Neural crest cell (in vitro differentiated cells): ENCODE measurements at places on chromosomes 6 and 20. TPM values are rescaled to one million over a fixed set of nuclear protein-coding genes. Genes with fewer than 3 reads are reported as not detected.

DNA sequence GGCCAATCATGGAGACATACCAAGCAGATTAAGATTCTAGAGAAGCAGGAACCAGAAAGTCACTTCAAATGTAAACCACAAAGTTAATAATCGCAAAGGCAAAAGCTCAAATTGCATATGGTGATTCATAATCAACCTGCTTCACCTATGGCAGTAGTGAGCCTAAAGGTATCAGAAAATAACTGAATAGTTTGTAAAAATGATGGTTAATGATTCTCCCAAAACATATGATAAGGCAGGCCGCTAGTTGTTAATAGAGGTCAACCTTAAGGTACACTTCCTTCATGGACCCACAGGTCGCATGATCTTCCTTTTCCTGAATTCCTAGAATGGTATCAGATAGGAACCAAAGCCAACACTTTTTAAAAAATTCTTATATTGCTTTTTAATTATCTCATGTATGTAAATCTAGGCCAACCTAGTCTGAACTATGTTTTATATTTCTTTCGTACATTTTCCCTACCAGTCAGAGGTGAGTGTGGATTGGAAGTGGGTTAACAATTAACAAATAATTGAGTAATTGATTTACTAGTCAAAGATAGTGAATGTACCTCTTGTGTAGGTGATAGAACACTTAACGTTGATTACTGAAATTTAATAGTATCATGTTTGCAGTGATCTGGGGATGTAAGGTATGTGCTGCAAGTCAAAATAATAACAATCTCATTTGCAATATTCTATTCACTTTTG lies 16.4 kb downstream of the TAAR2 start:
- DNase-seq, result no peak
- H3K4me1 ChIP-seq, result peaks cover 35% of the 10 kb centered on the region
- no peaks in the 10 kb centered on the region for H3K27me3 ChIP-seq
- no peak overlapping the region for H3K27ac ChIP-seq
- no peak overlapping the region for H3K4me3 ChIP-seq

DNA sequence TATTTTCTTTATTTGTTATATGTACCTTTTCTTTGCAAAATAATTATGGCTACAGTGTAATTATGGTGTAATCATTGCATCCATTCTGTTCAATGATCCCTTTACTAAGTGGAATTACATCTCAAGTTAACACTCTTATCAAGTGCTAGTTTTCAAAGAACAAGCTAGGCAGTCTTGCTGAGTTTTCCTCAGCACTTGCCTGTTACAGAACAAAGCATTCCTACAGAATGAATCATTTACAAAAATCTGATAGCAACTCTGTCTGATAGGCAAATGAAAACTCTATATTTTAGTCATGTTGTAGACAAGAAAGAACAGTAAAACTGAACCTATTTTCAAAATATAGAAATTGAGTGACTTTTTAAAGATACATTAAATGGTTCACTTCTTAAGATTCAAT lies 109.8 kb upstream of the POU3F2 start:
- no peak overlapping the region for H3K27ac ChIP-seq
- no peaks in the 10 kb centered on the region for H3K36me3 ChIP-seq
- DNase-seq, result no peak
- H3K27me3 ChIP-seq, result no peaks in the 10 kb centered on the region
- no peak overlapping the region for H3K4me3 ChIP-seq

DNA sequence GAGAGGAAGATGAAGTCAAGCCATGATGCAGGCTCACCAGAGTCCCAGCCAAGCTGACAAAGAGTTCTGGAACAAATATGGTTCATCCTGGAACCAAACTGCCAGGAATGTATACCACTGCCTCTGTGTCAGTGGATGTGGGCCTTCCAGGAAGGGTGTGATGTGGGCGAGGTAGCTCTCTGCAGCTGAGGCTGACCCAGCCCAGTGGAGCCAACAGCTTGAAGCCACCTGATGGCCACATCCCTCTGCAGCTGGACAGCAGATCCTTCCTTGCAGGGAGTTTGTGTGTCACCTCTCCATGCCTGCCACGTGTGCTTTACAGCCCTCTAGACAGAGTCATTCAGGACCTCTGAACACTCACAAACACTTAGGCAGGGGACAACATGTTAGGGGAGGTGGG lies 142.0 kb upstream of the RIN2 start:
- no peaks in the 10 kb centered on the region for H3K36me3 ChIP-seq
- H3K4me1 ChIP-seq, result peaks cover 4% of the 10 kb centered on the region
- no peak for DNase-seq
- H3K27ac ChIP-seq, result no peak overlapping the region
- peaks cover 43% of the 10 kb centered on the region for H3K27me3 ChIP-seq

The SAMD3 gene
- total RNA-seq, result 0.58 and 0.73 TPM in 2 replicates

DNA sequence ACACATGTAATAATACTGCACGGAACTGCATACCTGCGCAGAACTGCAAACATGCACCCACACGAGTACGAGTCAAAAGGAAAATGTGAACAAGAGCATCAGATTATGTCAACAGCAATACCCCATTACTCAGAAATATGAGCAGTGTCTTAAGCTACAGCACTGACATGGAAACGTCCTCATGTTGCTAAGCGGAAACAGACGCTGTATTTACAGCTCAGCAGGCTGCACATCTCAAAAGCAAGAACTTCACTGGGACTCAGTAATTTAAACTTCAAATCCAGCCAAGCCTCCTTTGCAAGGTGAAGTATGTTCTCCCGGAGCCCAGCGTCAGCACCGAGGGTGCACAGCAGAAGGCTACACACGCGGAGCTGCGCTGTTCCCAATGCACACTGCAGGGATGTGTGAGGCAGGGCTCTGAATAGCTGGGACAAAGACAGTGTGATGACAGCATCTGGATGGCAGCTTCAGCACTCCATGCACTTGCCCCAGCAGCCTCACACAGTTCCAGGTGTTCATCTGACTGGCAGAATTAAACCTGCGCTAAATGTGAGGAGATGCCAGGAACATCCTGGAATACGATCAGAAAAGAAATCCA lies 202.8 kb downstream of the WDR27 start:
- DNase-seq, result no peak
- H3K4me1 ChIP-seq, result peaks cover 4% of the 10 kb centered on the region
- H3K36me3 ChIP-seq, result peaks cover 17% of the 10 kb centered on the region
- H3K4me3 ChIP-seq, result no peak overlapping the region
- H3K27me3 ChIP-seq, result no peaks in the 10 kb centered on the region

GRCh38 chr6:39209360-39209811 lies 19.9 kb downstream of the KCNK5 start:
- H3K36me3 ChIP-seq, result peaks cover 2% of the 10 kb centered on the region
- peaks cover 55% of the 10 kb centered on the region for H3K4me1 ChIP-seq
- H3K27me3 ChIP-seq, result no peaks in the 10 kb centered on the region
- peak overlapping the region; percentile 99 for H3K27ac ChIP-seq

DNA sequence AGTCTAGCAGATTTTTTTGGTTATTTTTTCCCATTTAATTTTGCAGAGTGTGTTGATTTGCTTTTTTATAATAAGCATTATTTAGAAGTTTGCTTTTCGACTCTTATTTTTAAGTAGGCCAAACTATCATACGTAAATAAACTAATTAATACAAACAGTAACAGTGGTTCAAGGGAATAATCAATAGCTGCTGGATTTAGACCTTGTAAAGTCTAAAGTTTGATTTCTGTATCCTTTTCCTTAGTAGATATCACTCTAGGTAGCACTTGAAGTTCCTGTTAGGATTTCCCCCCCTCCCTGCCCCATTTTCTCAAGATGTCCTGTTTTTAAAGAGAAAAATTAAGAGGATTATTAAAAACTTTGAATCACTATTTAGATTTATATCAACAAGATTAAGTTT lies 136.1 kb downstream of the B3GAT2 start:
- peaks cover 3% of the 10 kb centered on the region for H3K36me3 ChIP-seq
- no peak for DNase-seq
- H3K4me1 ChIP-seq, result no peaks in the 10 kb centered on the region
- H3K27me3 ChIP-seq, result no peaks in the 10 kb centered on the region

GRCh38 chr6:110859335-110859792 lies 15.2 kb upstream of the AMD1 start:
- no peak overlapping the region for H3K27ac ChIP-seq
- H3K4me3 ChIP-seq, result no peak overlapping the region
- no peak for DNase-seq
- H3K36me3 ChIP-seq, result no peaks in the 10 kb centered on the region
- no peaks in the 10 kb centered on the region for H3K27me3 ChIP-seq

GRCh38 chr20:1810926-1811620 lies 84.1 kb upstream of the SIRPA start:
- DNase-seq, result no peak
- H3K4me1 ChIP-seq, result peaks cover 55% of the 10 kb centered on the region
- peaks cover 2% of the 10 kb centered on the region for H3K27me3 ChIP-seq
- peak overlapping the region; percentile 42 for H3K4me3 ChIP-seq
- H3K27ac ChIP-seq, result peak overlapping the region; percentile 58

DNA sequence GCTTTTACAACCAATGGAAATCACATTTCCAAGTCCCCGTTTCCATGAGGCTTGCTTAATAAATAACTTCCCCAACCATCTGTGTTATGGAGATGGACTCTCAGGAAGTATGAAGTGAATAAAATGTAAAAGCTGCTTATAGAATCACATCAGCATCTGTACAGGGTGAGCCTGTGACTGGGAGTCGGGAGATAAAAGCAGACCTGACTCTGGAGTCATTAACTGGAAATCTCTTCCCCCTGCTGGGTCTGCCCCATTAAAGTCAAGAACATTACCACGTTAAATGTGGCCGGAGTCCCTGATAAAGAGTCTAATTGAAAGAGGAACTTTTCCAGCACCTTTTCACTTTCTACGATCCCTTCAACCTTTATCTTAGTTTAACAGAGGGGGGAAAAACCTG lies 368.5 kb downstream of the DOK5 start:
- no peaks in the 10 kb centered on the region for H3K36me3 ChIP-seq
- no peaks in the 10 kb centered on the region for H3K4me1 ChIP-seq
- no peak overlapping the region for H3K4me3 ChIP-seq

DNA sequence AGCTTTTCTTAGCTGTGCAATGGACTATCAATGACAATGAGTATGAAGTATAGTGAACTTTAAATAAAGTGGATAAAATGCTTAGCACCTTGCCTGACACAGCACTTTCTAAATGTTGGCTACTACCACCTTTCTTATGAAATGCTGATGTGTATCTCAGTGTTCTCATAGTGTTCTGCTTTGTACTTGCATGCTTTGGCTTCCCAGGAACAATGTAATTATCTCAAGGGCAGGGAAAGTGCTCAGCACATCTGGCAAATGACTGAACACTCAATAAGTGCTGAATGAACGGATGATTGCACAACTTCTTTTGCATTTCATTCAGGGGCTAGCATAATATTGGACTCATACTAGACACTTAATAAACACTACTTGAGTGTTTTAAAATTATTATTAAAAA lies 28.2 kb upstream of the NOX3 start:
- no peaks in the 10 kb centered on the region for H3K36me3 ChIP-seq
- no peaks in the 10 kb centered on the region for H3K4me1 ChIP-seq
- no peak overlapping the region for H3K4me3 ChIP-seq
- DNase-seq, result no peak

DNA sequence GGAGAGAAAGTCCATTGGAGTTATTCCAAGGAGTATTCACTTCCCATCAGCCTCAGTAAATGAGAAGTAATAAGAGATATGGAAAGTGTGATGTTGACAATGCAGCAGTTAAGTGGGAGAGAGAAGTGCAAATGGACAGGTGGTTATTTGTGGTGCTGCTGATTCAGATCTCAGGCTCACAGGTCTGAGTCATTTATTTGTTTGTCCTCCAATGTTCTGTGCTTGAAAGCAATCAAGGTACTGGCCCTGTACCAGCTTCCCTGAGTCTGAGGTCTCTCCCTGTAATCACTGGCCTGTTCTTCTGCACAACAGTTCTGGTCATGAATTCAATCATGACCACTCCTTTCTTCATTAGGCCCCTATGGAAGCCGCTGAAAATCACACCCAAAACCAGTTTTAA lies 827.7 kb downstream of the MAFB start:
- peaks cover 61% of the 10 kb centered on the region for H3K27me3 ChIP-seq
- H3K4me3 ChIP-seq, result no peak overlapping the region
- DNase-seq, result no peak
- H3K4me1 ChIP-seq, result peaks cover 8% of the 10 kb centered on the region

The BAG2 gene
- 3.2 and 3.3 TPM in 2 replicates for total RNA-seq

The CTSA gene
- 49.7 and 55.3 TPM in 2 replicates for total RNA-seq

DNA sequence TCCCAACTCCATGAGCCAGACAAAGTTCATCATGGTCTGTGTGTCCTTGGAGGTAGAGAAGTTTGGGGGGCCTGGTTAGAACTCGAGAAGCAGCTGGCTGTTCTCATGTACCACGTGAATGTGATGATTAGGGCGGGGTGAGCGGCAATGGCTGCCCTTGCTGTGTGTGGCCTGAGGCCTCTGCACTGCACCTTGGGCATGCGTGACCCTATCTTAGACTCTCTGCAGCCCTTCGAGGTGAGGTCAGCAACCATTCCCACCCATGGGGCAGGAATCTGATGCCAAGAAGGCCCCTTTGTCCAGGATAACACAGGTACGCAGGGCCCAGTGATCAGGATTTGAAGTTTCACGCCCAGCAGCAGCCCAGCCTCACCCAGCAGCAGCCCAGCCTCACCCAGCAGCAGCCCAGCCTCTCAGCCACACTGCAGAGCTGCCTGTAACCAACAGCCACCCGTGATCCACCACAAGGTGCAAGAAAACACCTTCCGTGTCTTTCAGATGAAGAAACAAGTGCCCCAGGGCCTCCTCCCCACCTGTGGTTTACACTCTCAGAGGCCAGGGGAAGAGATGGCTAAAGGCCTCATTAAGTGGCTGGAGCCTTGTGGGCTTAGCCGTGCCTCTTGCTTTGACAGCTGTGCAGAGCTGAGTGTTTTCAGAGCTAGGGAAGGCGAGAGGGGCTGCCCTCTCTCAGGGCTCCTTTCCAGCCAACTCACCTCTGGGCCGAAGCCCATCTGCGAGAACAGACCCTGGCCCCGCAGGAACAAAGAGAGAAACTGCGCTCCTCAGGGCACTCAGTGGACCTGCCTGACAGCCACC lies 195.2 kb upstream of the CDH4 start:
- peaks cover 28% of the 10 kb centered on the region for H3K27me3 ChIP-seq
- H3K36me3 ChIP-seq, result no peaks in the 10 kb centered on the region
- DNase-seq, result no peak
- H3K27ac ChIP-seq, result no peak overlapping the region
- no peak overlapping the region for H3K4me3 ChIP-seq

The CYP24A1 gene
- 0.93 and 1.3 TPM in 2 replicates for total RNA-seq

The MACROD2 gene
- total RNA-seq, result 4.0 and 6.4 TPM in 2 replicates

DNA sequence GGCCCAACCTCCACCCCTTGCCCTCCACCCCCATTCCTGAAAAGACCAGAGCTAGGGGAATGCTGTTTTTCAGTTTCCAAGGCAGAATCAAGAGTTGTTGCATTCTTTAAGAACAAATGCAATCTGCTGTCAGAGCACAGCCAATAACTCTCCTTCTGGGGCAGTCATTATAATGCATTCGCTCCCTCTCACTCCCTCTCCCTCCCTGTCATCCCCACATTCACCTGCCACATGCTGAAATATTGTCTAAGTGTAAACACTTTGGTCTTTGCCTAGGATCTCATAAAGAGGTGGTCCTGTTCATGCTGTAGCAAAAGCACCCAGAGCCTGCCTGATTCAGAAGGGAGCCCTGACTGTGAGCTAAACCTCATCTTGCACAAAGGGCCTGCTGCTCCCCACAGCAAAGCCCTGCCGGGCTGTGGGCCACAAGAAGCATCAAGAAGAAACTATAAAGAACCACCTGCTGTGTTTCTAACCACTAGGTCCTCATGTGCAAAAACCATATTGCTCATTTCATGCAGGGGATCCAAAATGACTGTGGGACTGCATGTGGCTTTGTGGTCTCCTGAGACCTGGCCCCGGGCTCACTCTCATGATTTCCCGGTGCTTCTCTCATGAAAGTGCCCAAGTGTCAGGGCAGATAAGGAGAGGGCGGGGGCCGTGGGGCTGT lies 85.6 kb downstream of the GPR6 start:
- H3K27ac ChIP-seq, result no peak overlapping the region
- no peaks in the 10 kb centered on the region for H3K36me3 ChIP-seq
- no peak overlapping the region for H3K4me3 ChIP-seq
- peaks cover 15% of the 10 kb centered on the region for H3K27me3 ChIP-seq
- no peak for DNase-seq

- no peaks in the 10 kb centered on the region for H3K36me3 ChIP-seq
- H3K4me3 ChIP-seq, result no peak overlapping the region
- no peaks in the 10 kb centered on the region for H3K4me1 ChIP-seq
- no peak for DNase-seq
Observed at GRCh38 chr6:159062976-159063375, 18.2 kb upstream of the TAGAP start.
